ENCODE measurements at places on chromosomes 7 and 10. TPM values are rescaled to one million over a fixed set of nuclear protein-coding genes. Genes with fewer than 3 reads are reported as not detected.

SFTPA2 gene
- 1.9 TPM for total RNA-seq

C10orf143 gene
- total RNA-seq: 2.0 TPM

PIK3AP1 gene
- total RNA-seq: 32.4 TPM

PLCE1 gene
- total RNA-seq: 6.8 TPM

CREB5 gene
- 3.3 TPM for total RNA-seq

SPDYE16 gene
- total RNA-seq: 0.09 TPM

PRSS37 gene
- total RNA-seq: not detected

GRCh38 chr10:101894742-101895141 is 51.1 kb upstream of the KCNIP2 start:
- no peak for DNase-seq

GRCh38 chr7:132511921-132512320 is 64.3 kb downstream of the PLXNA4 start:
- DNase-seq: no peak

DNA sequence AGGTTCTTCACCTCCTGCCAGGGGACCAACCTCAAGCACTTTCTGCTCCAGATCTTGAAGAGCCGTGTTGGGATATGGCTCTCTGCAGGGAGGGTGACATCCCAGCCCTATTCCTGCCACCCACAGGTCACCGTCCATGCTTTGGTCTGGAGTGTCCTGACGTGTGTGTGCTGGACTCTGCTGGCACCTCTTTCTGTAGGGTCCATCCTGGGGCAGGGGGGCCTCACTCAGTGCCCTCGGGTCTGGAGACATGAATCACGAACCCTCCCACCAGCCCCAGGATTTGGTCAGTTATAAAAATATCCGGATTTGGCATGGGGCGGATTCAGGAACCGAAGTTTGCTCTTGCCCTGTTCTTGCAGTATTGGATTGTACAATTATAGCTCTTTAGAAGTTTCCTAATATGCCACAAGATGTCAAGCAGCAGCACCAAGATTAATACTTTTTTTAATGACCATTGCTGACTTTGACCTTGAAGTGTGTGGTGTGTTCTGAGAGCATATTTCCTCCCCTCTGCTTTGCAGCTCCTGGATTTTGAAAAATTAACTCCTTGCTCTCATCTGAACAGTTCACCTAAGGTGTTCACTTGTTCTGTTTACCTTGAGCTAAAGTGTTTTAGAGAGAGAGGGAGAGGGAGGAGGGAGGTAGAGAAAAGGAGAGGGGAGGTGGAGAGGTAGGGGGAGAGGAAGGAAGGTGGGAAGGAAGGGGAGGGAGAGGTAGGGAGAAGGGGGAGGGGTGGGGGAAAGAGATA is 95.4 kb upstream of the SHH start:
- no peak for DNase-seq

- DNase-seq: no peak
Observed at GRCh38 chr7:49781996-49782395, 8.6 kb downstream of the VWC2 start.

- DNase-seq: no peak
Observed at GRCh38 chr7:148979827-148980226, 48.5 kb downstream of the PDIA4 start.

DNA sequence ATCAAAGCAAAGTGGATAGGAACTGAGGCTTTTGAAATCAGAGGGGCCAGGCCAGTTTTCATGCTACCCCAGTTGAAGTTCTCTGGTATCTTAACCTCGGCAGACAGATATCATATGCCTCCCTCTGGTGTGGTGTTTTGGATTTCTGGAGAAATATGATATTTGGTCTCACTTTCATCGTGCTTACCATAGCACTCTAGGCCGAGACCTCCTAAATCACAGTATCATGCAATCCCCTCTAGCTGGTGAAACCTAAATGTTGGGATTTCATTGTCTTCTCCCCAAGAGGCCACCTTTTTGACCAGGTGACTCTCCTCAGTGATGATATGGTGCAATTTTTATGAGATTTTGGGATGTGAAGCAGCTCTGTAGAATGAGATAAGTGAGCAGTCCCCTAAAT is 183.5 kb downstream of the CREB5 start:
- no peak for DNase-seq

PON1 gene
- total RNA-seq: 0.35 TPM

GRCh38 chr7:35869810-35870209 is 69.0 kb downstream of the SEPTIN7 start:
- DNase-seq: no peak

PLA2G12B gene
- not detected for total RNA-seq

ADAM12 gene
- total RNA-seq: 0.19 TPM

- no peak for DNase-seq
Observed at GRCh38 chr7:37532636-37533035, 84.0 kb upstream of the ELMO1 start.

RAPGEF5 gene
- 27.6 TPM for total RNA-seq

COPG2 gene
- total RNA-seq: 10.2 TPM

DNA sequence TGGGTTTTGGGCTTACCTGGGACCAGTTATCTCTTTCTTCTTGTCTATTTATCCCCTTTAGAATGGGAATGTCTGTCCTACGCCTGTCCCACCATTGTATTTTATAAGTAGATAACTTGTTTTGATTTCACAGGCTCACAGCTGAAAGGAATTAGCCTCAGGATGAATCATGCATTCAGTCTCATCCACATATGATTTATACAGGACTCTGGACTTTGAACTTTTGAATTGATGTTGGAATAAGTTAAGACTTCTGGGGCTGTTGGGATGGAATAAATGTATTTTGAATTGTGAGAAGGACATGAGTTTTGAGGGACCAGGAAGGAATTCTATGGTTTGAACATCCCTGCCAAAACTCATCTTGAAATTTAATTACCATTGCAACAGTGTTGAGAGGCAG is 112.6 kb downstream of the AMPH start:
- DNase-seq: no peak

DNA sequence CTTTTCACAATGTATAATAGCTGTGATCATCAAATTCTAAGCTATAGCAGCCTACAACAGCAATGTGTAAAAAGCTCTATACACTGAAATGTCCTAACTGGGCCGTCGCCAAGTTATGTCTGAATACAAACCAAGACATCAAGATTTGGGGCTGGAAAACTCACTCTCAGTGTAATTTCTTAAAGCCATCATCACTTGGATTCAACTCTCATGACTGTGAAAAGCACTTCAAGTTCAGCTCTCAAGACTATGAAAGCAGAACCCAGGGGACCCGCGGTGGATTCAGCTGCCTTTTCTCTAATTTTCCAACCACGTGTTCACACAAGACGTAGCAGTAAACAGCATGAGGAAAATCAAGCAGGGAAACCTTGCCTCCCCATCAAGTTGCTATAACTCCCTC is 15.8 kb upstream of the ZNRF2 start:
- no peak for DNase-seq

CYP3A5 gene
- total RNA-seq: 21.6 TPM

NRG3 gene
- total RNA-seq: not detected

- no peak for DNase-seq
Observed at GRCh38 chr7:144588559-144589051, 185.1 kb upstream of the NOBOX start.

- no peak for DNase-seq
Observed at GRCh38 chr7:3578399-3578798, 277.3 kb downstream of the SDK1 start.

DNA sequence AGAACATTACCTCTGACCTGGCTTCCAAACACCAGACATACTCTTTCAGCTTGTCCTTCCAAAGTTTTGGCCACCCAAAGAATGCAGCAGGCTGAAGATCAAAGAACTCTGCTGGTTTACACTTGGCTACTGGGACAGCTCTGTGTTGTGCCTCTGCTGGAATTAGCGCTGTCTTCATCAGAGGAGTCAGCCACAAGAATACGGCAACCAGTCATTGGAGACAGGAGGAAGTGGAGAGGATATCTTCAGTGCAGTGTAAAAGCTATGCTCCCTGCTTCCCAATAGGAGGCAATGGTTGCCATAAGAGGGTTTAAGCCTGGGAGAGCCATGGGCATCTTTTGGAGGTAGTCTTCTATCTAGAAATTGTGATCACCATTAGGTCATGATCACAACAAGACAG is 126.7 kb upstream of the WNT16 start:
- DNase-seq: no peak

DNA sequence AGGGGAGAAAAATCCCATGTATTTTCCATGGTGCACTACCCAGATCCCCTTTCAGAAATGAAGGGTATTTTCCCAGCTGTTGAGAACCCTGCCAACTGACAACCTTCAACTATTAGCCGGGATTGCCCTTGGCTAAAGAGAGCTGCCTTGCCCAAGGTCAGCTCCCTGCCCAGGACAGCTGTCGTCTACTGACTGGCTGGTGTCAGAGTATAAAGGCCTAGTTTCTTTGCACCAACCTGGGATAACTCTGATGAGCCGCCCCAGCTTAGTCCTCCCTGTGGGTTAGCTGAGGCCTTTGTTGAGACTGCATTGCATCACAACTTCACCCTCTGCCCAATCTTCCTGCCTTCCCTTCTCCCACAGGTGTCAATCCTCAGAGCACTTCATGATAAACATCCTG is 147.2 kb upstream of the RHEB start:
- DNase-seq: no peak

GRCh38 chr10:77906951-77907421 is 19.6 kb downstream of the DLG5 start:
- no peak for DNase-seq

- no peak for DNase-seq
Observed at GRCh38 chr10:12549297-12549696, 199.9 kb downstream of the CAMK1D start.

- DNase-seq: no peak
Observed at GRCh38 chr7:7577888-7578287, 11.2 kb downstream of the MIOS start.

LRIT1 gene
- total RNA-seq: not detected

GRCh38 chr7:121285066-121285667 is 43.6 kb upstream of the WNT16 start:
- DNase-seq: no peak

DNA sequence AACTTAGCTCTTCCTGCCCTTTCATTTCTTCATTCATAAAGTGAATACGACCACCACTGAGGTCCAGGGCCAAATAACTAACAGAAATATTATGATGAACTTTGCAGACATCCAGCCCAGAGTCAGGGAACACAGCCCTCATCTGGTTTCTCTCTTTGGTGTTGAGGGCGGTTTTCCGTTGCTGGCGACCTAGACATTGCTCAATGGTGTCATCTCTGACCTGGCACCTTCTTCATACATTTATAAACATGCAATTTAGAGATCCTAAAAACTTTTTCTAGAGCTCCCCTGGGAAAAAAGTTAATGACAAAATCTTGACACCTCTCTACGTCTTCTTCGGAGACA is 324 bp upstream of the TET1 start:
- DNase-seq: no peak

Data from pancreas (tissue), 10 donors.